Activated naive CD4-positive, alpha-beta T cell treated with anti-CD3 and anti-CD28 coated beads, Interleukin-2, amount 50 U/mL, for 72 hours (primary cell): ENCODE measurements at places on chromosomes 7 and 10. TPM values are rescaled to one million over a fixed set of nuclear protein-coding genes. Genes with fewer than 3 reads are reported as not detected.

TMEM213 gene
- 0.18 TPM for total RNA-seq

PNLIPRP1 gene
- not detected for total RNA-seq

PGAM2 gene
- total RNA-seq, result 0.64 TPM

MAGI2 gene
- total RNA-seq, result 0.16 TPM

CPEB3 gene
- total RNA-seq, result 1.9 TPM

NACAD gene
- total RNA-seq, result 0.09 TPM

GALNT17 gene
- not detected for total RNA-seq
